ENCODE measurements at places on chromosomes 11 and 22.

GRCh38 chr11:6630632-6631291 is 11.5 kb upstream of the TPP1 start:
- DNase-seq, result no peak

DNA sequence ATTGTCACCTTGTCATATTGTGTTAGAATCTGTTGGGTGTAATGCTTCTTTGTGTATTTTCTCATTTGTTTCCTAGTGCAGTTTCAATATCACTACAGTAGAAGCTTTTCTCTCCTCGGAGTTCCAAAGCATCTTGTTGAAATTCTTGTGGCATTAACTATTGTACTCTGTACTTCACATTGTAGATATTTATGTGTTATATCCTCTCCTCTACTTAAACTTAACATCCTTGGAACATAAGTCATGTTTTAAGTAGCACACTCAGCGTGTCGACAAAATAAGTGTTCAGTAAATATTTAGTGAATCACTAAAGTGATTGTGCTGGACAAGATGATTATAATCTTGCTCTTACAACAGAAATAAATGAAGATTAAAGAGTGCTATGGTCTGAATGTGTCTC is 201.7 kb downstream of the ARHGAP42 start:
- DNase-seq, result no peak

DNA sequence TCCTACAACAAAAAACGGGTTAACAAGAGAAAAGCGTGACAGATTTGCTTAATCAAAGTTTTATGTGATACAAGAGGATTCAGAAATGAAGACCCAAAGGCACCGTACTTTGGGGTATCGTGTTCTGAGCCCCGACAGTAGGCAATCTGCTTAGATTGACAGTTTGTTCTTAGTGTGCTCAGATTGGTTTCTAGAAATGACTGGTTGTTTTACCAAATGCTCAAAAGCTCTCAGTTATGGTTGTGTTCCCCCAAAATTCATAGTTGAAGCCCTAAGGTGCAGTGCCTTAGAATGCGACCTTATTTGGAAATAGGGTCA is 102.7 kb downstream of the RASSF10 start:
- DNase-seq, result no peak

DNA sequence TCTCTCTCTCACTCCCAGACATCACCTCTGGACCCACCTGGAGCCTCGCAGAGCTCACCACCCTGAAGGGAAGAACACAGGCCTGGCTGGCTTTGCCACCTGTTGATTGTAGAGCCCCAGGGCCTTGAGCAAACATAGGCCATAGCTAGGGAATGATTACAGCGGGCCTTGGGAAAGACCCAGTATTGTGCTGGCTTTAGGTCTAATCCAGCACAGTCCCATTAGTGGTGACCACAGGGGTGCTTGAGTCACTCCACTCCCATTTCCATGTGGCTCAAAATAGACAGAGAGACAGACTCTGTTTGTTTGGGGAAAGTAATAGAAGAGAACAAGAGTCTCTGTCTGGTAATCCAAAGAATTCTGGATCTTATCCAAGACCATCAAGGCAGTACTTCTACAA is 42.7 kb upstream of the FAM181B start:
- DNase-seq, result no peak

- no peak for DNase-seq
Measured at GRCh38 chr11:102494216-102494615, 36.3 kb downstream of the MMP7 start.

GRCh38 chr11:70063555-70063954 is 14.6 kb upstream of the ANO1 start:
- DNase-seq, result no peak

- no peak for DNase-seq
Measured at GRCh38 chr11:10019906-10020682, 273.9 kb downstream of the SBF2 start.

DNA sequence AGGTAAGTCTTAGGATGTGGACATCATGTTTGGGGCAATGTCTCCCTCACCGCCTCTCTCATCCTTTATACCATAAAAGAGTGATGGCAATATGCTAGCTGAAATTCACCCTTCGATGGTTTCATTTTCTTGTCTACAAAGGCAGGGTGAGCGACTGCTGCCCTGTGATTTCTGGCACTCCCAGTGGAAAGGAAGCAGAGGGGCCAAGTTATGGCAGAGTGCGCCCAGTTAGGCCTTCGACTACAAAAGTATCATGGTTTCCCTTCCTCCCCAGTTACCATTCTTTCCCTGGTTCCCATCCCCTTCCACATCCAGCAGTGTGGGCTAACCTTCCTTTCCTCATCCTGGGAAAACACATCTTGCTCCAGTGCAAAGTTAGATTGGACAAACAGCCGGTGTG is 43.8 kb downstream of the SNX19 start:
- no peak for DNase-seq

GRCh38 chr11:107385361-107385981 is 72.2 kb downstream of the CWF19L2 start:
- DNase-seq, result peak; percentile 35

DNA sequence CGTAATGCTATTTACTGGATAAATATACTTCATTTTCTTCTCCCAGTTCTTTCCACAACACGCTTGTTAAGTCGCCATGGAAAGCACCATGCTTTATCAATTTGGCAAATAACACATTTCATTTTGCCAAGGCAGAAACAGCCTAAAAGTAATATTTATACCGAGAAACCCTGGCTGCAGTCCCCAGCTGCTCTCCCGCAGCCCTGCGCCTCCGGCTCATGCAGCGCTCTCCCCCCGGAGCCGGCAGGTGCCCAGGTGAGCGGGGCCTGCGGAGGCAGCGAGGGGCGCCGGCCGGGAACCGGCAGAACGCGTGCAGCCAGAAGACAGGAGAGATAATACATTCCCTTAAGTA is 681 bp upstream of the ARHGEF12 start:
- DNase-seq, result no peak

- DNase-seq, result no peak
Measured at GRCh38 chr11:16086229-16086819, 270.0 kb downstream of the SOX6 start.

GRCh38 chr22:38566726-38567504 is 3.1 kb downstream of the DMC1 start:
- DNase-seq, result no peak

DNA sequence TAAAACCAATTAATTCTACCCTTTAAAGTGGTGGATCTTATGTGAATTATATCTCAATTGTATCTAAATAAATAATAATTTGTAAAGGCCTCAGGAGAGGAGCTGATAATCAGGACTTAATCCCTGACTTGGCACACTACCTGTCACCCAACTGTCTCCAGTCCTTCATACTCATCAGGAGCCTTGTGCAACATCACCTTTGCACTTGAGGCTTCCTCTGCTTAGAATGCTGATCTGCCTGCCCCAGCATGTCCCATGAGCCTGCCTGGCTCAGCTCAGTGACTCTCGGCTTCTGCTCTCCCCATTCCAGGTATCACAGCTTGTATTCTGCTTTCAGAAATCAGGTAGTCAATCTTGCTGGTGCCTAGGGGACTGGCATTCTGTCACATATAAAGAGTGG is 43.9 kb upstream of the PRODH start:
- DNase-seq, result no peak

DNA sequence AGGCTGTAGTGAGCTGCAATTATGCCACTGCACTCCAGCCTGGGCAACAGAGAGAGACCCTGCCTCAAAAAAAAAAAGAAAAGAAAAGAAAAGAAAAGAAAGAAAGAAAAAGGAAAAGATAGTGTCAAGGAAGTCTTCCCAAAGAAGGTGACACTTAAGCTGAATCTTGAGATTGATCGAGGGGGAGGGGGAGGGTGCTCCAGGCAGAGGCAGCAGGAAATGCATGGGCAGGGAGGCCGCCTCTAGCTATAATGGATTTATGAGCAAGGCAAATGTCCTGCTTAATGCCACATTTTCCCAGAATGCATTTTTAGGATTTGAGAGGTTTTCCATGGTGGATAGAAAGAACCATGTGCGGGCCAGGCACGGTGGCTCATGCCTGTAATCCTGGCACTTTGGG is 13.8 kb upstream of the DDB2 start:
- no peak for DNase-seq

DNA sequence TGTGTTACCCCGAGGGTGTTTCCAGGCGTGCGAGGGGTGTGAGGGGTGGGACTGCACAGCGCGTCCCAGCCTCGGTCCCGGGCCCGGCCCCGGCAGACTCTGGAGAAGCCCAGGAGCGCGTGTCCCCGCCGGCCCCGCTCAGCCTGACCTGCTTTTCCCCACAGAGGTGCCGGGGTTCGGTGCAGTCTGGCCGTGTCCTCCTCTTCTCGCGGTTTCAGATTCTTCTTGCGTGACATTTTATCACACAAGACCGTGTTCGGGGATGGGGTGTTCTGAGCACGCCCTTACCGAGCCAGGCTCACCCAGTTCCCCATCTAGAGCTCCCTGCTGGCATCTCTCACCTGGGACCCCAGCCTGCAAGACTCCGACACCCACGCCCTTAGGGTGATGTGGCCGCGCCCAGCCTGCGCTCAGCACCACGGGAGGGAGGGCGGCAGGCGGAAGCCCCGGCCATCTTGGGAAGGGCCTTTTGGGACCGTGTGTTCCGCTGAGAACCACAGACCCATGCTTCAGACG is 775.6 kb downstream of the BRD1 start:
- no peak for DNase-seq

- DNase-seq, result no peak
Measured at GRCh38 chr11:1736447-1736992, 13.9 kb downstream of the IFITM10 start.

DNA sequence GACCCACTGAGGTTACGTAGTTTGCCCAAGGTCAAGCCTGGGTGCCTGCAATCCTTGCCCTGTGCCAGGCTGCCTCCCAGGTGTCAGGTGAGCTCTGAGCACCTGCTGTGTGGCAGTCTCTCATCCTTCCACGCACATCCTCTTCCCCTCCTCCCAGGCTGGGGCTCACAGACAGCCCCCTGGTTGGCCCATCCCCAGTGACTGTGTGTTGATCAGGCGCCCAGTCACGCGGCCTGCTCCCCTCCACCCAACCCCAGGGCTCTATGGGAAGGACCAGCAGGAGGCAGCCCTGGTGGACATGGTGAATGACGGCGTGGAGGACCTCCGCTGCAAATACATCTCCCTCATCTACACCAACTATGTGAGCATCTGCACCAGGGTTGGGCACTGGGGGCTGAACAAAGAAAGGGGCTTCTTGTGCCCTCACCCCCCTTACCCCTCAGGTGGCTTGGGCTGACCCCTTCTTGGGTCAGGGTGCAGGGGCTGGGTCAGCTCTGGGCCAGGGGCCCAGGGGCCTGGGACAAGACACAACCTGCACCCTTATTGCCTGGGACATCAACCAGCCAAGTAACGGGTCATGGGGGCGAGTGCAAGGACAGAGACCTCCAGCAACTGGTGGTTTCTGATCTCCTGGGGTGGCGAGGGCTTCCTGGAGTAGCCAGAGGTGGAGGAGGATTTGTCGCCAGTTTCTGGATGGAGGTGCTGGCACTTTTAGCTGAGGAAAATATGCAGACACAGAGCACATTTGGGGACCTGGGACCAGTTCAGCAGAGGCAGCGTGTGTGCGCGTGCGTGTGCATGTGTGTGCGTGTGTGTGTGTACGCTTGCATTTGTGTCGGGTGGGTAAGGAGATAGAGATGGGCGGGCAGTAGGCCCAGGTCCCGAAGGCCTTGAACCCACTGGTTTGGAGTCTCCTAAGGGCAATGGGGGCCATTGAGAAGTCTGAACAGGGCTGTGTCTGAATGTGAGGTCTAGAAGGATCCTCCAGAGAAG is 1.6 kb downstream of the GSTP1 start:
- DNase-seq, result no peak

GRCh38 chr22:31084811-31085492 is 3.8 kb downstream of the SMTN start:
- no peak for DNase-seq

GRCh38 chr11:82978422-82979099 is 77.0 kb downstream of the DDIAS start:
- DNase-seq, result no peak

- DNase-seq, result peak; percentile 99
Measured at GRCh38 chr22:50030297-50031188, 18.0 kb upstream of the IL17REL start.

- no peak for DNase-seq
Measured at GRCh38 chr22:35409783-35410662, 10.1 kb downstream of the MCM5 start.

GRCh38 chr11:129950101-129951091 is 52.2 kb downstream of the PRDM10 start:
- no peak for DNase-seq

GRCh38 chr11:132876239-132876638 is 656.1 kb downstream of the OPCML start:
- no peak for DNase-seq

DNA sequence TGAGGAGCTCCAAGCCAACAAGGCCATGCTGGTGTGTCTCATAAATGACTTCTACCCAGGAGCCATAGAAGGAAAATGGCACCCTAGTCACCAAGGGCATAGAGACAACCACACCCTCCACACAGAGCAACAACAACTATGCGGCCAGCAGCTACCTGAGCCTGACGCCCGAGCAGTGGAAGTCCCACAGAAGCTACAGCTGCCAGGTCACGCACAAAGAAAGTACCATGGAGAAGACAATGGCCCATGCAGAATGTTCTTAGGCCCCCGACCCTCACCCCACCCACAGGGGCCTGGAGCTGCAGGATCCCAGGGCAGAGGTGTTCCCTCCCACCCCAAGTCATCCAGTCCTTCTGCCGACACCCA is 28.0 kb downstream of the IGLL5 start:
- DNase-seq, result no peak

Data from HuH-7 (cell line).